Omental fat pad (tissue), 4 donors: ENCODE measurements at places on chromosomes 7 and 10. TPM values are rescaled to one million over a fixed set of nuclear protein-coding genes. Genes with fewer than 3 reads are reported as not detected.

CLRN3 gene
- not detected for total RNA-seq

BMPER gene
- 5.4 TPM for total RNA-seq

AEBP1 gene
- total RNA-seq, result 134 TPM

GPR15LG gene
- total RNA-seq, result not detected

FFAR4 gene
- 3.2 TPM for total RNA-seq

FAM221A gene
- 16.0 TPM for total RNA-seq

ADAM22 gene
- total RNA-seq, result 2.6 TPM

TDRD1 gene
- 0.24 TPM for total RNA-seq

DRGX gene
- not detected for total RNA-seq

ZFAND2A gene
- 36.5 TPM for total RNA-seq

ITPRID1 gene
- not detected for total RNA-seq

FRA10AC1 gene
- total RNA-seq, result 6.0 TPM

CH25H gene
- total RNA-seq, result 8.4 TPM

PDK4 gene
- 654 TPM for total RNA-seq

PRSS37 gene
- not detected for total RNA-seq

VAX1 gene
- not detected for total RNA-seq

ATRNL1 gene
- total RNA-seq, result 2.5 TPM

UFSP1 gene
- total RNA-seq, result 4.7 TPM

EEPD1 gene
- total RNA-seq, result 23.0 TPM

LBX1 gene
- total RNA-seq, result not detected

VGF gene
- not detected for total RNA-seq

CALCR gene
- total RNA-seq, result 0.28 TPM

IFIT1B gene
- total RNA-seq, result not detected

ATP5MK gene
- total RNA-seq, result 274 TPM

LUC7L2 gene
- 50.6 TPM for total RNA-seq

CCDC172 gene
- total RNA-seq, result not detected

CFAP43 gene
- total RNA-seq, result 0.84 TPM

NODAL gene
- not detected for total RNA-seq

EPHB6 gene
- 89.0 TPM for total RNA-seq

SEPHS1 gene
- total RNA-seq, result 37.1 TPM

STK31 gene
- total RNA-seq, result 0.19 TPM

AKR1E2 gene
- 26.8 TPM for total RNA-seq

SAP25 gene
- total RNA-seq, result 1.1 TPM

HPS6 gene
- 24.0 TPM for total RNA-seq

GLUD1 gene
- 156 TPM for total RNA-seq
